Cerebellar nuclear complex (tissue), 1 donor: ENCODE measurements at places on chromosomes 1 and 21.

GRCh38 chr1:49651136-49651535 lies 372.6 kb downstream of the AGBL4 start:
- DNase-seq = no peak

- DNase-seq = no peak
These were observed 25.5 kb downstream of the SYT2 start for GRCh38 chr1:202684716-202685115.

DNA sequence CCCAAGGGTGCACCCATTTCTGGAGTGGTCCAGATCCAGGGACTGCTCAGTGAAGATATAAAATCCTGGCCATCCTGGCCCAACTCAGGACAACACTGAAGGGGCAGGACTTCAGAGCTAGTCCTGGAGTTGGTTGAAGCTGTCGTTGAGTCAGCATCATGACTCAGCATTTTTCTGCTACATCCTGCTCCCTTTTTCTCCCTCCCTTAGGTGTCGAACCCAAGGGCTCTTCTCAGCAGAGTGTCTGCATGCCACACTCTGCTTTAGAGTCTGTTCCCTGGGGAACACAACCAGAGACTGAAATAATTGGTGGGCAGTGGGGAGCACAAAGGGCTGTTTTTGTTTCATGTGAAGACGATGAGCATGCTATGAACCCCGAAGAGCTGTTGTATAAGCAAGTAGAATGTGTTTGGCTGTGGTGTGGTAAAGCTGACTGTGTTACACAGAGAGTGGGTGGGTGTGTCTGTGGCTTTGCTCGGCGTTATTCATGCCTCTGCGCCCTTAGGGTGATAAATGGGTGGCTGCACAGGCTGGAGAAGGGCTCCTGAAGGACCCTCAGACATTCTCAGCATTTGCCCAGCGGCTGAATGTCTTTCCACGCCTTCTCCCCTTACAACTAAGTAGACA lies 167.2 kb downstream of the CYYR1 start:
- no peak for DNase-seq

GRCh38 chr1:101276818-101277217 lies 40.0 kb downstream of the S1PR1 start:
- DNase-seq = no peak

- no peak for DNase-seq
These were observed 648.9 kb downstream of the SMYD3 start for GRCh38 chr1:245858022-245858721.

DNA sequence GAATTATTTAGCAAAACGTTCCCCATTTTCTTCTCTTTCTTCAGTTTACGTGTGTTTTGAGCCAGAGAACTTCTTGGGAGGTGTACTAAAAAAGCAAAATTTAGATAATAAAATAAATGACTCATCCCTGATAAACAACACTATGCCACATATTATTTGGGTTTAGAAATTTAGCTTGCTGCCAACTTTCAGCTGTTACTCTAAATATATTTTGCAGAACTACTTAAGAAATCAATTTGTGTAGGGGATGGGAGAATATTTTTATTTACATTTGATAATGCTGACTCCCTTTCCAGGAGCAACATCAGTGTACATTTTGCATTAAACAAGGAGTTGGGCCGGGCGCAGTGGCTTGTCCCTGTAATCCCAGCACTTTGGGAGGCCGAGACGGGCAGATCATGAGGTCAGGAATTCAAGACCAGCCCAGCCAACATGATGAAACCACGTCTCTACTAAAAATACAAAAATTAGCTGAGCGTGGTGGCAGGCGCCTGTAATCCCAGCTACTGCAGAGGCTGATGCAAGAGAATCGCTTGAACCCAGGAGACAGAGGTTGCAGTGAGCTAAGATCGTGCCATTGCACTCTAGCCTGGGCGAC lies 151.4 kb upstream of the ZRANB2 start:
- no peak for DNase-seq

- no peak for DNase-seq
These were observed 102.8 kb upstream of the JUN start for GRCh38 chr1:58886611-58887010.

- DNase-seq = no peak
These were observed 21.1 kb upstream of the ACTRT2 start for GRCh38 chr1:3000214-3000613.

DNA sequence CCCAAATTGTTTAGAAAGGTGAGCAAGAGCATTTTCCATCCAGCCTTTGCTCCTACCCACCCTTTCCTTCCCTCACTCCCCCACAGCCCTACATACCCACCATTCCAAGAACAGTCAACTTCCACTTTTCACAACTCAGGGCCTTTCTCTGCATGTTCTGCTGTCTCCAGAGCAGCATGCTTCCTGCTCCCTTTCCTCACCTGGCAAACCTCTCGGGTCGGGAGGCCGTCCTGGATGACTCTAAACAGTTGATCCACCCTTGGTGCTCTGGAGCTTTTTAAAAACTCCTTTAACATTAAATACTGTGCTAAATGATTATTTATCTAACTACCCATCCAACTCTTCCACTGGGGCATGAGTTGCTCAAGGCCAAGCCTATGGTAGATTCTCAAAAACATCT lies 200.6 kb downstream of the SETD4 start:
- no peak for DNase-seq

DNA sequence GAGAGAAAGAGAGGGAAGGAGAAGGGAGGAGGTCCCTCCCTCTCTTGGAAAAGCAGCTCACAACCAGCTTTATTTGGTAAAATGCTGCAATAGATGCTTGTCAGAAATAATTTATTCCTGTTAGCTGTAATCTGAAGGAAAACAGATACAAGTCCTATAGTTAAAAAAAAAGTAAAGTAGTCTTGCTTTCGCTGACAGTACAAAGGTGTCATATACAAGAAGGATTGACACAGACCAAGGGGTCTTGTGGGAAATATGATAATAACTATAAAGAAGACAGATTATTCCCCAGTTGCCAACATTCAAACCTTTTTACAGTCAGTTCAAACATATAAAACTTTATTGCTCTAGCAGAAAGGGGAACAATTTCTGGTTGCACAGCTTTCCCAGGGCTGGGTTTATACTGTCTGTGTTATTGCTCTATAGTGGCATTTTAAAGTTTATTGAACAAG lies 145.0 kb downstream of the PBX1 start:
- DNase-seq = no peak

DNA sequence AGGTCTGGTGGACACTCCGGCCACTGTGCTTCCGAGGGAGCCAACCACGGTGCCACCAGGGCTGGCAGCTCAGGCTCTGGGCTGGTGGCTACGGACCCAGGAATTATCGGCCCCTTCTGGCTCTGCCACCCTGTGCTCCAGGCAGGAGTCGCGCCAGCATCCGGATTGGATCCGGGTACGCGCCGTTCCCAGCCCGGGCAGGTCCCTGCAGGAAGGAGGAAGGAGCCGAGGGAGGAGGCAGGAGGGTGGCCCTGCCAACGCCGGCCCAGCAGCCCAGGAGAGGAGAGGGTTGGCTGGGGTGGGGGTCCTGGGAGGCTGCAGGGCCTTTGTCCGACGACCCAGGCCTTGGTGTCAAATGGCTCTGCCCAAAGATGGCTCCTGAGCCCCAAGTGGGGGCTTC lies 160.5 kb downstream of the CASZ1 start:
- no peak for DNase-seq

DNA sequence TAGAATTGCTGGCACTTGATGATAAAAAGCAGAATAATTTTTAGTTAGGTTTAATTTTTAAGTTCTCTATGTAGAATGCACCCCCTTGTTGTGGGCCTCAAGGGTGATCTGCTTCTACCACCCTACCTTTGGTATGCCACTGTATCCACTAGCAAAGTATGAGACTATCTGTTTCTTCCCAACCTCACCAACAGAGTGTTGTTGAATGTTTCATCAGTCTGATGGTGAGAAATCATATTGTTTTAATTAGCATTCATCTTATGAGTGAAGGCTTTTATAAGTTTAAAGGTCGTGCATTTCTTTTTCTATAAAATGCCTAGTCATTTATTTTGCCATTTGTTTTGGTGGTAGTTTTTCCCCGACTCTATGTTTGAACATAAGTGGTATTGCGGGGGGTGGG lies 141.0 kb downstream of the MAGI3 start:
- DNase-seq = no peak

GRCh38 chr1:229781453-229781852 lies 155.4 kb downstream of the URB2 start:
- no peak for DNase-seq

GRCh38 chr1:215421744-215422143 lies 145.4 kb upstream of the KCTD3 start:
- DNase-seq = no peak

- no peak for DNase-seq
These were observed 17.3 kb upstream of the COA6 start for GRCh38 chr1:234355782-234356510.

DNA sequence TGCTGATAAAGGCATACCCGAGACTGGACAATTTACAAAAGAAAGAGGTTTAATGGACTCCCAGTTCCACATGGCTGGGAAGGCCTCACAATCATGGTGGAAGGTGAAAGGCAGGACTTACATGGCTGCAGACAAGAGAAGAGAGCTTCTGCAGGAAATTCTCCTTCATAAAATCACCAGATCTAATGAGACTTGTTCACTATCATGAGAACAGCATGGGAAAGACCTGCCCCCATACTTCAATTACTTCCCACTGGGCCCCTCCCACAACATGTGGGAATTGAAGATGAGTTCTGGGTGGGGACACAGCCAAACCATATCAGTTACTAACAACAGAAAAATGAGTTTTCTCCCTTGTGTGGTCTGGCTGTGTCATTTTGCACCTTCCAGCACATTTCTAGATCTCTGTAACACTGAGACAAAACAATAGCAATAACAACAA lies 741.4 kb downstream of the KCNT2 start:
- no peak for DNase-seq

GRCh38 chr1:43319766-43320165 lies 17.9 kb upstream of the MPL start:
- DNase-seq = no peak

- DNase-seq = no peak
These were observed 5.0 kb upstream of the ZC3H12A start for GRCh38 chr1:37469386-37469785.

GRCh38 chr1:93659822-93660503 lies 21.7 kb downstream of the BCAR3 start:
- DNase-seq = no peak

DNA sequence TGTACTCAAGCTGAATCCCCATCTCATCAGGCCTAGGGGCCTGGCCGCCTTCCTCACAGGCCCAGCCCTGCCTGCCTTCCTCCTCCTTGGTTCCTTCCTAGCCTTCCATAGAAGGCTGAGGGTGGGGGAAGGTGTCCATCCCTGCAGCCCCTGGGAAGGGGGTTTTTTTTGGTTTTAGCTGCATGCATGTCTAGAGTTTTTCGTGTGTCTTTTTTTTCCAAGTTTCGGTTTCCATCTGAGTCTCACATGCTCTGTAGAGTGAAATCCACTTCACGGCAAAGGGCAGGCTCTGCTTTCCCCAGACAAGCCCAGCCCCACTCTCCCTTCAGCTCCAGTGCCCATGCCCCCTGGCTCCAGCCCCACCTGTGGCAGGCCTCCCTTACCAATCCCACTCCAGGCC lies 32.1 kb downstream of the GRHL3 start:
- DNase-seq = no peak

- DNase-seq = no peak
These were observed 70.6 kb downstream of the TGFB2 start for GRCh38 chr1:218415726-218416125.

DNA sequence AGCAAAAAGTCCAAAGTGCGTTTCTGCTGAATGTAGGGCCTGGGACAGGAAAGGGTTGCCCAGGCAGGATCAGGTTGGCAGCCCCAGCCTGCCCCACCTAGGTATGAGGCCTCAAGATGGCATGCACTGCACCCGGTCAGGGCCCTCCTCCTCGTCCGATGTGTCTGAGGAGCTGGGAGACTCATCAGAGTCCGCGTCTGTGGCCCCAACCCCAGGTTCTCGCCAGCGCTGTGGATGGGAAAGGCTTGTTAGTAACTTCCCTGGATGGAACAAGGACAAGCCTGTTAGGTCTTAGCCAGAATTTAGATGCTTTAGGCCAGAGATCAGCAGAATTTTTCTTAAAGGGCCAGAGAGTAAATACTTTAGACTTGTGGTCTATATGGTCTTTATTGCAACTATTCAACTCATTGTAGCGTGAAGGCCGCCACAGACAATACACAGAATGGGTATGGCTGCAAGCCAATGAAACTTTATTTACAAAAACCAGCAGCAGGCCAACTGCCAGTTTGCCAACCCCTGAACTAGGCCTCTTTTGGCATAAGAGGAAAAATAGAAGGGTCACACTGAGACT lies 12.4 kb downstream of the PEA15 start:
- no peak for DNase-seq

DNA sequence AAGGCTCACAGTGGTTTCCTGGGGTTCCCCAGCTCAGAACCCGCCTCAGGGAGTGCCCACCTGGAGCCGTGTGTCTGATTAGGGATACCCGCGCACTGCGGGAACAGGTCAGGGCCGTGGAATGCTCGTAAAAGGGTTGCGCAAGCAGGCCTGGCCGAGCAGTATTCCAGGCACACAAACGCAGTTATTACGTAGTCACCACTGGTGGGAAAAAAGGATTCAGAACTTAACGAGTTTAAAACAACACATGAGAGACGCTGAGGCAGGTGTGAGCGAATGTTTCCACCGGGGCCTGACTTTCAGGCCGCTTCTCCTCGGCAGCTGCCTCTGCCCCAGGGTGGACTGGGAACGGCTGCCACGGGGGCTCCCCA lies 18.2 kb downstream of the PLCH2 start:
- no peak for DNase-seq

GRCh38 chr1:226061841-226062557 lies 517 bp upstream of the H3-3A start:
- DNase-seq = no peak

- DNase-seq = no peak
These were observed 172.6 kb downstream of the SLC44A5 start for GRCh38 chr1:75438355-75438754.

DNA sequence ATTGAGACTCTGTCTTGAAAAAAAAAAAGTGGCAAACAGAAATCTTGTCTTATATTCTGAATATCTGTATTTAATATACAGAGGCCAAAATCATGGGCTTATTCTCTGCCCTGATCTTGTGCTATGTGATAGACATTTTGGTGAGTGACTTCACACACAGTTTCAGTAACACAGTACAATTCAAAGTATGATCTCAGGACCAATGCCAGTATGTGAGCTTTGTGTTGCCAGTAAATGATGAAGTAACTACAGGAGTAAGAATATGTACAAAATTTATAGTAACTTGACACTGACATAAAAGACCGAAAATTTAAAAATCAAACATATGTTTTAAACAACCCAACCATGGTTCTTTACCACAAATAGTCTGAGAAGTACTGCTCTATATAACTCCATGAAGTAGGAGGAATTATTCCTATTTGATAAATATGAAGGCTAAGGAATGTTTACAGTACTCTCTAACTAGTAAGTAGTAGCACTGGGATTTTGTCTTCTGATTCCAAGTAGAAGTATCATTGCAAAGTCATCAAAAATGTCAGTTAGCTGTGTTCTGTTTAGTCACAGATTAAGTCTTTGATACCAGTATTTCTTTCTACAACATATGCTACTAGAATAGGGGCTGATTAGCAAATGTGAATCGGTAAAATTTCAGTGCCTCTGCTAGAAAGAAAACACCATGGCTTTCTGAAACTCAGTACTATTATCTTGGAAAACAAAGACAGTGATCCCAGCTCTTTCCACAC lies 25.3 kb downstream of the DPH5 start:
- DNase-seq = no peak
